H4 (cell line): ENCODE measurements at places on chromosomes 2 and 18.

DNA sequence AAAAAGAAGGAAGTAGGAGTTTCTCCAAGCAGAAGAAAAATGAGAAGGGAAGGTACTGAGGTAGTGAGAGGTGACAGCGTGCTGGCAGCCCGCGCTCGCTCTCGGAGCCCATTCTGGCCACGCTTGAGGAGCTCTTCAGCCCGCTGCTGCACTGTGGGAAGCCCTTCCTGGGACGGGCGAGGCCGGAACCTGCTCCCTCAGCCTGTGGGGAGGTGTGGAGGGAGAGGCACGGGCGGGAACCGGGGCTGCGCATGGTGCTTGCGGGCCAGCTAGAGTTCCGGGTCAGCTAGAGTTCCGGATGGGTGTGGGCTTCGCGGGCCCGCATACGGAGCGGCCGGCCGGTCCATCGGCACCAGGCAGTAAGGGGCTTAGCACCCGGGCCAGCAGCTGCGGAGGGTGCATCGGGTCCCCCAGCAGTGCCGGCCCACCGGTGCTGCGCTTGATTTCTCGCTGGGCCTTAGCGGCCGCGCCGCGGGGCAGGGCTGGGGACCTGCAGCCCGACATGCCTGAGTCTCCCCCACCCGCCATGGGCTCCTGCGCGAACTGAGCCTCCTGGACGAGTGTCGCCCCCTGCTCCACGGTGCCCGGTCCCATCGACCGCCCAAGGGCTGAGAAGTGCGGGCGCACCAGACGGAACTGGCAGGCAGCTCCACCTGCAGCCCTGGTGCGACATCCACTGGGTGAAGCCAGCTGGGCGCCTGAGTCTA is 11.1 kb upstream of the CYS1 start:
- DNase-seq, result no peak

- no peak for DNase-seq
Measured at GRCh38 chr2:142880279-142880678, 2.8 kb downstream of the KYNU start.

GRCh38 chr18:10010611-10011015 is 96.8 kb downstream of the VAPA start:
- DNase-seq, result peak; percentile 89

DNA sequence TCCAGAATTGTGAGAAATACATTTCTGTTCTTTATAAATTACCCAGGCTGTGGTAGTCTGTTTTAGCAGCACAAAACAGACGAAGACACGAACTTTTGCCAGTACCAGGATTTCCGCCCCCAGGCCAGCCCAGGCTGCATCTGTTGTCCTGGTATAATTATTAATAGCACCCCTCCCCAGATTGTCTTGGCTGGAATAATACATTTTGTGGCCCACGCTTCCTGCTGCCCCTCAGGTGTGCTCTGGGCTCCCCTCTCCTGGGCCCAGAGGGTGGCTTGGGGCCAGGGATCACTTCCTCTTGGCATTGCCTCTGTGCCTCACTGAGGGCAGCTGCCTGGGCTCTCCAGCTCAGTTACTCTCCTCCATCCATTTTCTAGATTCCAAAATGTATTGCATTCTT is 102.1 kb upstream of the HS6ST1 start:
- DNase-seq, result no peak

GRCh38 chr2:99865818-99866676 is 276.3 kb downstream of the AFF3 start:
- DNase-seq, result no peak

DNA sequence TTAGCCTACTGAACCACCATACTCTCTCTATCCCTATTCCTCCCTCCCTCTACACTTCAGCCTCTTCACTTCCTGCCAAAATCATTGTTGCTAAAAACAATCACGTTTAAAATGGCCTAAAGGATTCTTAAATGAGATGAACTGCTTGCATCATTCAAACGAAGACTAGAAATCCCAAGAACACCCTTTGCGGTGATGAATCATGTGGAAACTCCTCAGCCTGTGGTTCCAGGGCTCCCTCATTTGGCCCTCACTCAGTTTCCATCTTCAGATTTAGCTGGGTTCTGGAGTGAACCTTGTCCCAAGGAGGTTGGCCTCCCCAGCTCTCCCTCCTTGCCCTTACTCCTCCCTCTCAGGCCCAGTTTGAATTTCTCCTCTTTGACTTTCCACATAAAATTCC is 125.6 kb upstream of the CDC42EP3 start:
- peak; percentile 49 for DNase-seq

DNA sequence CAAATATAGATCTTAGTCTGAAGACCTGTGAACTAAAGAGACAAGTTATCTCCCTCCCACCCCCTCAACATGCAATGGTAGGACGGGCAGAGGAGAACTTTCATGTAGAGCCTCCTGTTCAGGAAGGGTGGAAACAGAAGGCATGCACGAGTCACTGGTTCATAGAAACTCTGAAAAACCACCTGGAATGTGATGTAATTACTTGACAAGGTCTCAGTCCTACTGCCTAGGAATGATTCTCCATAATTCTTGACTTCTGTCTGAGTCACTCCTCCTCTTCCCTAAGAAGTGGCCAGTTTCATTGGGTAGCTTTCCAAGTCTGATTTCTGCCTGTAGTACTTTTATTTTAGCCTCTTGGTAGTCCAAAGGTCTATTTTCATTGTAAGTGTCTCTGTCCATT is 277.3 kb downstream of the PTPRM start:
- no peak for DNase-seq

DNA sequence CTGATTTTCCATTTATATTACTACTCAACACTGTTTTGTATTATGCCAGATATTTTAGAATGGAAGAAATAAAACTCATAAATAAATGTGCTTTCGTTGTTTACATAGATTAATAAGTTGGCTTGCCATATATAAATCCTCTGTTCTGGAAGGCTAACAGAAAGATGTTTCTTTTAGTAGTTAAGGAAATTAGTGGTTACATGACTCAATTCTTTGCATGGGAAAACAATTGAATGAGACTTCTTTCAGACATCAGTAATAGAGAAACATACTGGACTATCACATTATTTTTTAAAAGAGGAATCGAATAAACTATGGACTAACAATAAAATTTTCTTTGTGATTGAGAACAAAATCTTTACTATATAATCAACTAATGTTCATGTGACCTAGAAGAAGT is 336.5 kb downstream of the KCNS3 start:
- DNase-seq, result no peak

DNA sequence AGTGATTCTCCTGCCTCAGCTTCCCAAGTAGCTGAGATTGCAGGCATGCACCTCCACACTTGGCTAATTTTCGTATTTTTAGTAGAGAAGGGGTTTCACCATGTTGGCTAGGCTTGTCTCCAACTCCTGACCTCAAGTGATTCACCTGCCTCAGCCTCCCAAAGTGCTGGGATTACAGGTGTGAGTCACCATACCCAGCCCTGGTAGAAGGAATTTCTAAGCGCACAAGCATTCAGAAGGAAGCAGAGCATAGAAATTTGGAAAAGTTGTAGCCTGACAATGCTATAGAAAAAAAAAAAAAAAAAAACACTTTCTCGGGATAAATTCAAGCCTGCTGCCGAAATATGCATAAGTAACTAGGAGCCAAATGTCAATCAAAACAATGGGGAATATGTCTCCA is 249.4 kb downstream of the GRB14 start:
- no peak for DNase-seq

DNA sequence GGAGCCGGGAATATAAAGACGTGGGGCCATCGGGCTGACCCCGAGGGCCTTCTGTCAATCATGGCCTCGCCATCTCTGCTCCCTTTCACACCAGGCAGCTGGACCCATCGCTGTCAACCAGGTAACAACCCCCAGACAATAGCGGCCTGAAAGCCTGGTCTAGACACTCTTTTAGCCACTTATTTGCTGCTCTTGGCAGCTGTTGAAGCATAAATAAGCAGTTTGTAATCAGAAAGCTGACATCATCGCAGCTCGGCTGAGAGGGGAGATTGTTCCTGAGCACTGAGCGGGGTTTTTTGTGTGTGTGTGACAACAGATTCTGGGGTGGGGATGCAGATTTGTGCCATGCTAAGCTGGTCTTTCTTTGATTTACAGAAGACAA is 423.6 kb upstream of the POU3F3 start:
- no peak for DNase-seq

DNA sequence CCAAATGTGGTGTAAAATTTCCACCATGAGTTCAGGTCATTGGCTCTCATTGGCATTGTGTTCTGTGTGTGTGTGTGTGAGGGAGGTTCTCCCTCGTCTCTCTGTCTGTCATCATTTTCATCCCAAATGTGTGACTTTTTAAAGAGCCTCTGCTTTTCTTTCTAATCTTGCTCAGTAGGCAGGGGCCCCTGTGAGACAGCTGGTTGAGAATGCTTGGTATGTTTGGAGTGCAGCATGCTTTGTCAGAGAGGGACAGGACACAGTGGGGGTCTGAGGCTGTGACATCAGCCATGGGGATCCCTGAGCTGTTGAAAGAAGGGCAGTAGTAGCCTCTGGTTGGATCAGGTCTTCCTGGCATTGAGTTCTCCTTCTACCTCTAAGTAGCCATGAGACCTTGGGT is 10.6 kb downstream of the PTPRM start:
- DNase-seq, result no peak

DNA sequence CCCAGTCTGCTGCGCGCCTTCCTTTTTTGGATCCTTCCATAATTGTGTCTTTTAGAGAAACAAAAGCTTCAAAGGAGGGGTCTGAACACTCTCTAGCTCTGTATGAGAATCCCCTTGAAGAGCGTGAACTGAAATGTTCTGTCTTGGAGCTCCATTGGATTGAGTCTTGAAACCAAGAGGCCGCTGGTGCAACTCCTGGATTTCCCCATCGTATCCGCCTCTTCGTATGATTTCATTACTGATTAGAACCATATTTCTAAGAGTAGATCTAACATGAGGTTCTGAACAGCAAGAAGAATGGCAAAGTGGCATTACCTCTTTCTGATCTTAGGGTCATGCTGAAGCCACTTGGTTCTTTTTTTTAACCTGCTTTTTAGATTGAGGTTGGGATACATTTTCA is 31.4 kb upstream of the NRP2 start:
- no peak for DNase-seq

DNA sequence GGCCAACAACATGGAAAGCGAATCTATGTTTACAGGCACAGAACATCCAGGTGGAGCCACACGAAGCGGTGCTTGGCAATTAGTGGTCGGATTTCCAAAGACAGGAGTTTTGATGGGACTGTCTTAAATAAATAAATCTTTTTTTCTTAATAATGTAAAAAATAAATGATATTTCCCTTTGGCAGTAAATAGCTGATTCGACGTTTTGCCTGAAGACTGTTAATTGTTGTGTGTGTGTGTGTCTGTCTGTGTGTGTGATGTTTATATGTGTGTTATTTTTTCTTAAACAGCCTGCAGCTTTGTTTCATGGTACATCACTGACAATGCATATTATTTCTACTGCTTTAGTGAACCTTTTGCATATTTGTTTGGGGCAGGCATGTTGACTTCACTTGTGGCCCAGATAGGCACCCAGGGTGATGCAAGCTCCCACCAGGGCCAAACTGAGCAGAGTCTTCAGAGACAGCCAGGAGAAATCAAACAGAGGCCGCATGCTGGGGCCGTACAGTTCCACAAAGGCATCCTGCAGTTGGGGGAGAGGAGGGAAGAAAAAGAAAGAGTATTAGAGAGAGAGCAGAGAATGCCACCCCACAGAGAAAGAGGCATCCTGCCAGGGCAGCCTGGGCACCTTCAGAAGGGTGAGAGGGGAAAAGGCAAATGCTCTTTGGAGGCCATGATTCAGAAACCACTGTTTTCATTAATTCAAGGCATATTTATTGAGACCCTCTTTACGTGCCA is 191.2 kb downstream of the BCL2 start:
- DNase-seq, result no peak

- DNase-seq, result no peak
Measured at GRCh38 chr2:37985333-37985732, 60.2 kb downstream of the RMDN2 start.

GRCh38 chr2:69931832-69932595 is 17.1 kb downstream of the MXD1 start:
- no peak for DNase-seq

DNA sequence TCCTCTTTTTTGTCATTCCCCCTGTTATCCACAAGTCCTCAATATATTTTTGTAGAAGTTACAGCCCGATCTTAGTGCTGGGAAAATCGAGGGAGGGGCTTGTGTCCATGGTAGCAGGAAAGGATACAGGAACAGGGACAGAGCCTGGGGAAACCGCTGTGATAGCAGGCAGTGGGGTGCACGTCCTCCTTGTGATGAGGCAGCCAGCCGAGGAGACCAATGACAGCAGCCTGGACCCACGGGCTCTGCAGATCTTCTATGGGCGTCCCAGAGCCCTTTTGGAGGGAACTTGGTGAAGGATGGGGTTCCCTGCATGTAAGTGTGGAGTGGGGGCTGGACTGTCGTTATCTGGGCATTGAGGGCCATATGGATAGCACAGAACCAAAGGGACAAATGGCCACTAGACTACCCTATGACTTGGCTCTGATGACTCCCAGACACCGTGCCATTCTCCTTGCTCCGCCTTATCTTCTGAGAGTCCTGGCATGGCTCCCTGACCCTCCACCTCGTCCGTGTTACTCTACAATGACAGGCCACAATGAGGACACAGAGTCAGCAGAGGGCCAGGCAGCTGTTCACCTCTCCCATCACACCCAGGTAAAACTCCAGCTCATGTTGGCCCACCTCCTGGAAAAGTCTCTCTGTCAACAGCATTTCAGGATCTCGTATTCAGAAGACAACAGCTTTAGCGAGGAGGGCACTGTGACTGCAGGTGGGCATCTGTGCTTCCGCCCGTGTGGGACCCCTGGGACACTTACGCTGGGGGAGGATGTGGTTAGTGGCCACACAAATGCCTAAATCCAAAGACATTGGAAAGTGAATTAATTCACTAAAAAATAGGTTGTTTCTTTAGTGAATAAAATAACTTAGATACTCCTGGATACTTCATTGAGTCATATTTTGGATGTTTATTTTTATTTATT is 100.1 kb downstream of the VAPA start:
- no peak for DNase-seq

- no peak for DNase-seq
Measured at GRCh38 chr18:41850781-41851180, 104.3 kb upstream of the PIK3C3 start.

- no peak for DNase-seq
Measured at GRCh38 chr18:78099979-78100588, 850.4 kb downstream of the GALR1 start.

DNA sequence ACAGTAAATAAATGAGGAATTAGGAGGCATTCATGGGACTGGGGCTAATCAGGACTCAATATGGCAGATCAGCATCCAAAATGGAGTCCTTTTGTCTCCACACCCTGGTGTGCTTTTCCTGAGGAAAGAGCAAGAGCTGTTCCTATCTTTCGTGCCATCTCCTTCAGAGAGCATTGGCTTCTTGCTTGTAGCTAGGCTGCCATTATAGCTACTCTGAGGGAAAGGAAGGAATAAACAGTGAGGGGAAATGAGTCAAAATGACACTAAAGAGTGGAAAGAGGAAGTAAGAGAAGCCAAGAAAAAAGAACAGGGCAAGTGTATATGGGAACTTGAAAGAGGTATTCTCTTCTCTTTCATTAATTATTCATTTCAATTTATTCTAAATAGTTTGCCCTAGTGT is 8.4 kb upstream of the NMI start:
- no peak for DNase-seq

DNA sequence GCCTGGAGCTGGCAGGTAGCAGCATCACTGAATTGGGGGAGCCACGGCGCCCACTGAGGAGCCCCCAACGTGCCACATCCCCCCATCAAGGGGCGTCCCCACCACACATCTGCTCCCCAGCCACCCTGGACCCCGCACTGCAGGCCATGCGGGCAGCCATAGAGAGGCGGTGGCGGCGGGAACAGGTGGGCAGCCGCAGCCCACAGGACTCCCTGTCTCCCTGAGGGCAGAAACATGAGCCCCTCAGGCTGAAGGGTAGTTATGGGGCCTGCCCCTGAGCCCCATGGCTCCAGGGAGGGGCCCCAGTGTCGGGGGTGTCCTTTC is 26.6 kb downstream of the CROCC2 start:
- no peak for DNase-seq

- no peak for DNase-seq
Measured at GRCh38 chr18:74806073-74806472, 208.4 kb downstream of the ZNF407 start.
